Stimulated activated CD4-positive, alpha-beta T cell treated with anti-CD3 and anti-CD28 coated beads, Interleukin-4, amount 100 ng/mL, for 4 hours (primary cell): ENCODE measurements at places on chromosomes 4 and X.

DNA sequence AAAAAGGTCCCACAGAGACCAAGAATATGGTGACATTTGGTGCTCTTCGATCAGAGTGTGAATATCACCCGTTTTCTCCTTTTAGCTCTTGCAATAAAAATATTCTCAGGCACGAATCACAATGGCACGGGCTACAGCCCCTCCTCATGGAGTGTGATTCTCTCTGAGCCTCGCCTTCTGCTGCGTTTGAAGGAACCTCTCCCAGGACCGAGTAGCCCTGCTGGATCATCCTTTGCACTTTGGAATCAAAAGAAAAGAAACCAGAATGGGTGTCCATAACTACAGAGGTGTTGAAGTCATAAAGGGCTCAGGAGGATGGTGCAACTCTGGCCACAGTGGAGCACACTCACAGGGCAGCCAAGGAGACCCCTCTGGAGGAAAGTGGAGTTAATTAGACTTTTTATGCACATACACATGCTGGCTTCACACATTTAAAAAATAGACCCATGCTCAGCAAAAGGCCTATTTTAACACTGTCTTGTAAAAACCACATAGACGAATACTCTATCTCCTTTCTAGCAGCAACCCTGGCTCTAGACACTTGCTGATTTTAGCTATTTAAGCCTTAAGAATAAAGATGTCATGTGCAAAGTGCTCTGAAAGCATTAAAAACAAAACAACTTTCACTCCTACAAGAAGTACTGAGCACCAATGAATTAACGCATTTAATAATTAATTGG lies 19.1 kb downstream of the MAML3 start:
- DNase-seq, result no peak

- no peak for DNase-seq
These were observed 529 bp upstream of the CITED1 start for GRCh38 chrX:72306085-72306801.

- DNase-seq, result no peak
These were observed 248.9 kb downstream of the SLC7A11 start for GRCh38 chr4:137993232-137993631.

DNA sequence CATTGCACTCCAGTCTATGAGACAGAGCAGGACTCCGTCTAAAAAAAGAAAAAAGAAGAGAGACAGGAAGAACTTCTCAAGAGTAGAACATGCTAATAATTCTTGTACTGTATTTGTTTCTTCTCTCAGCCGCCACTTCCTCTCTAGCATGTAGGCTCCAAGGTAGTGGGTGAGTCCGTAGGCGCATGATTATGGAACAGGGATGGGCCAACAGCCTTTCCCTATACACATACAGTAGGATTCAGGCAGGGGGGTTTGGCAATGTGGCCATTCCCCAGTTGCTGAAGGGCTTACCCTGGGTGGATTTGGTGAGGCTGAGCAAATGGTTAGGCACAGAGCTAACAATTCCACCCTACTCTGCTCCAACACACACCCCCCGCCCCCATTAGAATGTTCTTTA lies 35.0 kb upstream of the APLN start:
- no peak for DNase-seq

- DNase-seq, result no peak
These were observed 40.1 kb downstream of the EVC start for GRCh38 chr4:5750946-5751665.

DNA sequence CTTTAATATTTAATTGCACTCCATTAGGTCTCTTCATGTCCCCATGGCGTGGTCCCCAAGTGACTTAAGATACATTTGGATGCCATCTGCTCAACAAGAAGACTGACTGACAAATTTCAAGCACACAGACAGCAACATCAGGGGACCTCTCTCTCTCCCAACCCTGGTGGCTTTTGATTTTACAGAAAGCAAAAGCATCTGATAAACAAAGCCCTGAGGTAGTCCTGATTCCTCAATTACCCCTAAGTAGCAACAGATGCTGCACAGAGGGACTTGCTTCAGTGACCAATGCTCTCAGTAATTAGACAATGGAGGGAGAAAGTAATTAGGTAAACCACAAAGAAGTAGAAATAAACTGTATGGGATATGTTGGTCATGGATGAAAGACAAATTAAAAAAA lies 426.4 kb downstream of the INPP4B start:
- no peak for DNase-seq

- DNase-seq, result no peak
These were observed 60.8 kb downstream of the TMEM154 start for GRCh38 chr4:152618971-152619370.

GRCh38 chr4:3436798-3437581 lies 4.8 kb upstream of the HGFAC start:
- no peak for DNase-seq

DNA sequence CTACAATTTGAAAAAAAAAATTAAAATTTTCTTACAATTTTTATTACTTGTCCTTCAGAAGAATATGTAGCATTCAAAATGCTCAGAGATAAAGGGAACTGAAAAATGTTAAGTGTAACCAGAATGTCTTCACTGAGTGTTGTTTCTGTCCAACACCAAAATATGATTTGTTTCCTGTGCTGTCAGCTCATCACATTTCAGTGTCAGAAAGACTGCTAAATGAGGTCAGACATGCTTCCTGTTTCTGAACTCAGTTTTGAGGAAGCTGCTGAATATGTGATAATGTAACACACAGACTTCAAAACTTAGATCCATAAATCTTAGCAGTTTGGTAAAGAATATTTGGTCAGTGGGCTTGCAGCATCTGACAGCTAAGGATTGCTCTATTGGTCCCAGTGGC lies 1849.7 kb downstream of the PCDH7 start:
- DNase-seq, result no peak

DNA sequence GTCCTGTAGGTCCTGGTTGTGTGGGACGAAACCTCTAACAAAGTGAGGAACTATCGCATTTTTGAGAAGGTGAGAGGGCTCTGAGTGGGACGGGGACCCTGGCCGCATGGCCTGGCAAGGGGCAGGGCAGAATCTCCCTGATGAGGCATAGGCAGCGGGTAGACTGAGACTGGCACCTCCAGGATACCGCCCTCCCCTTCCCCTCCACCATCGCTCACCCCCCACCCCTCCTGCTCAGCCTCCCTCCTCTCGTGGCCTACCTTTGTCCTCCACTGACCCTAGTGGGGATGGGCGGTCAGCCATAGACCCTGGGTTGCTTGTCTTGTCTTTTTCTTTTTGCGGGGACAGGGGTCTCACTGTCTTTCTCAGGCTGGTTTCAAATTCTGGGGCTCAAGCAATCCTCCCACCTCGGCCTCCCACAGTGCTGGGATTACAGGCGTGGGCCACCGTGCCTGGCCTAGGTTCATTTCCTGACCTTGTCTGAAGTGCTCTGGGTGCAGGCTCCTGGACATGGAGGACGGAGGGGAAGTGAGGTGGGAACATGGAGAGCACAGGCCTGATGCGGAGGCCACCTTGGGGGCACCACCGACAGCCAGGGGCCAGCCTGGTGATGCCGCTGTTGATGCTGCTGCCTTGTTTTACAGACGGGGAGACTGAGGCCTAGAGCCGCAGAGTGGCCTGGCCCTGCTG lies 10.5 kb upstream of the ADD1 start:
- no peak for DNase-seq

- DNase-seq, result no peak
These were observed 20.0 kb downstream of the DIAPH2 start for GRCh38 chrX:96704629-96705028.

DNA sequence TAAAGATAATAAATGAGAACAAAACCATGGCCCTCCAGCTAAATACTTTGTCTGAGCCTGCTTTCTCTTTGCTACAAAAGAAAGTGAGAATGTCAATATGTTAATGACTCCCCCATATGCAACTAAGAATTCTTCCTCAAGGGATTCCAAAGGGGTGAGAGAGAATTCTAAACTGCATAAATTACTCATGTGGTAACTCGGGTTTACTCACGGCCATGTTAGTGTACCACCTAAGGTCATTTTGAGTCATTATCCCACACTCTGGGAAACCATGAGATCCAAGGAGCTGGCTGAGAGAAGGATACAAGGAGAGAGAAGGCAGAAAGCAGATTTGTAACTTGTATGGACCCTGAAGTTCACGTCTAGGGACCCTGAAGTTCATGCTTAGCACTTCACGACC lies 190.3 kb downstream of the DHX15 start:
- DNase-seq, result no peak

DNA sequence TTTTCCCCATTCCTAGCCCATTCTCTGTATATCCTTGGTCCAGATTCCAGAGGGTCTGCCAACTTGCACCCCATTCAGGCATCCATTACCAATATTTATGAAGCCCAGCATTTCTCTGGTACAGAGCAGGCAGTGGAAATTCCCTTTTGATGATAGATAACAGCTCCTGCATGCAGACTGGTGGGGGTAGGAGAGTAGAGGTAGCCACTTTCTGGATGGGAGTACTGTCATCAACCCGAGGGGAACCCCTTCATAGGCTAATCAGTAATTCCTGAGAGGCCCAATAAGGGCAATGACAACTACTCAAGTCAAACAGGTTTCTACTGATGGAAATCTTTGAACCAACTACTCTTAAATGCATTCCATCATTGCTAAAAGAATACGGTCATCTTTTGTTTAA lies 63.7 kb downstream of the COL25A1 start:
- no peak for DNase-seq
